ENCODE measurements at places on chromosomes 5 and 9.

DNA sequence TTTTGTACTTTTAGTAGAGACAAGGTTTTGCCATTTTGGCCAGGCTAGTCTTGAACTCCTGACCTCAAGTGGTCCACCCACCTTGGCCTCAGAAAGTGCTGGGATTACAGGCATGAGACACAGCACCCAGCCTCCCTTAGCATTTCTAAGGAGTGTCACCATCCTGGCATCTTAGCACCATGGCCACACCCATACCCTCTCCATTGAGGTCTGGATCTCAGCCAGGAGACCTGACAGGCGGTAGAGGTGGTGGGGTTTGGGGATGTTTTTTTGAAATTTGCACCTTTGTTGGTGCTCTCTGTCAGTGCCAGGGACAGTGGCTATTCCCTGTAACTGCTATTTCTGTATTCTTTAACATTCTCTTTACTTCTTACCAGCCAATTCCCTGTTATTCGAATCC lies 72.5 kb downstream of the TRIM36 start:
- DNase-seq, result no peak

DNA sequence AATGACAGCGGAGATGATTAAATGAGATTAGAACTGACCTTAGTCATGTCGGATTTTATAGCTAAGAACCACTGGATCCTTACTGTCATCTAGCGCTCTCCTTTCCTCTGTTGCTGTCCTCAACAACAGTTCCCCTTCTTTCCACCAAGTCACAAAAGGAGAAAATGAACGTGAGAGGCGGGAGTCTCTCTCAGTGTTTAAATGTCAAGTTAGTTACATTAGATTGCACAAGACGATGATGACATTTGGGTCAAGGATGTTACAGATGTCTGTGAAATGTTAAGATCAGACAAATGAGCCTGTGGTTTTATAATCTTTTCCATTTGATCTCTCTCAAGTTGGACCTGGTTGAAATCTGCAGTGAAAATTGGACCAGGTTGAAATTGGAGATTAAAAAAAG lies 53.5 kb downstream of the FBXO38 start:
- DNase-seq, result no peak

GRCh38 chr5:66426259-66427138 lies 169.7 kb upstream of the MAST4 start:
- no peak for DNase-seq

DNA sequence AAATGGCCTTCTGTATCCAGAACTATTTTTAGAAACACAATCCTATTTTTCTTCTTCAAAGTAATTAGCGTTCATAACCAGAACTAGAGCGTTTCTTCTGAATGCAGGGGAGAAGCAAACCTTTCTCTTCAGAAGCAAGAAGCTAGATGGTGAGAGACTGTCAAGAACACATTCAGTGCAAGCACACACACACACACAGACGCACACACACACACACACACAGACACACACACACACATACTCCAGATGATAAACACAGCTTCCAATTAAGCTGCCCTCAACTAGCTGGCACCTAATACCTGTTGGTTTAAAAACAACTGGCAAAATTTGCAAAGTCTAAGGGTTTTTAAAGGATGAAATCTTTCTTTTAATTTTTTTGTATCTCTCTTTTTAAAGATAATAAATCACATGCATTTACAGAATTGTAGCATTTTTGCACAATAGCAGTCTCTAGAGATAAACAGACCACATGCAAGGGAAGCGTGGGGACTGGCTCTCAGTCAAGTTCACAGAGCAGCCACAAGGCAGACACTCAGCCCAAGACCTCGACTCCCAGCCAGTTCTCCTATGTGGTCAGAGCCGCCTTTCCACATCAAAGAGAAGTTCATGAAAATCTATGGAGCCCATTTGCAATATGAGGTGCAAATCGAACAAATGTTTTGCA lies 138.5 kb downstream of the TTLL11 start:
- DNase-seq, result no peak

DNA sequence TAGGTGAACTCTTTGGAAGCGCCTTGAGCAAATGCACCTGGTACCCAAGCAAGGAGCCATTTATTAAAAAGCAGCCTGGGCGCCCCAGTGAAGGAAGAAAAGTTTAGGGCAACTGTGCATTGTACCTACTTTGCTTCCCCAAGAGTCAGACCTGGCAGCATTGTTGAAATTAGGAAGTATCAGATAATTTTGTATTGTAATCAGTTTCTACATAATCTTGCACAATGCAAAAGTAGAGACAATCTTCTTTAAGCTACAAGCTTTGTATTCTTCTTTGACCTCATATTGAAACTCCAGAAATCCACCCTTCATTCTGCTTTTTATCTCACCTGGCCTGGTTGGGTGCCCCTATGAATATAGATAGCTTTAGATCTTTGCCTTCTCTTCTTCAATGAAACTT lies 490.8 kb downstream of the RASEF start:
- no peak for DNase-seq

GRCh38 chr9:19788614-19789271 lies at the start of gene SLC24A2:
Gene SLC24A2, minus strand, starts transcription at chr9:19789037.
- DNase-seq, result no peak

DNA sequence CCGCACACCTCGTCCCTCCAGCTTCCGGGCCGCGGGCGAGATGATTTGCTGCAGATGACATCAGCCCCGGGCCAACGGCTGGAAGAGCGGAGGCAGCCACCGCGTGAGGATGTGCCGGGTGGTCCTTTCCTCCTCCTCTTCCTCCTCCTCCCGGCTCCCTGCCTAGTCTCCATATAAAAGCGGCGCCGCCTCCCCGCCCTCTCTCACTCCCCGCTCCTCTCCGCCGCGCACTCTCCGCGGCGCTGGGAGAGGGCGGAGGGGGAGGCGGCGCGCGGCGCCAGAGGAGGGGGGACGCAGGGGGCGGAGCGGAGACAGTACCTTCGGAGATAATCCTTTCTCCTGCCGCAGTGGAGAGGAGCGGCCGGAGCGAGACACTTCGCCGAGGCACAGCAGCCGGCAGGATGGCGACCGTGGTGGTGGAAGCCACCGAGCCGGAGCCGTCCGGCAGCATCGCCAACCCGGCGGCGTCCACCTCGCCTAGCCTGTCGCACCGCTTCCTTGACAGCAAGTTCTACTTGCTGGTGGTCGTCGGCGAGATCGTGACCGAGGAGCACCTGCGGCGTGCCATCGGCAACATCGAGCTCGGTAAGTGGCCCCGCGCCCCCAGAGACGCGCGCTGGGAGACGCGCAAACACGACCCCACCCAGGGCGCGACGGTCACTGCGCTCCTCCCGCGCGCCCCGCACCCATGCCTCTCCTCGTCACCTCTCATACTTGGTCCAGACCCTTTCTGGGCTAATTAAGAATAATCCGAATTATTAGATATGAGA lies at the start of gene MAP1B:
Gene MAP1B, plus strand, starts transcription at position 345 of the 770 bp plus-strand sequence. Its CDS starts 57 bp downstream, at position 402.
- peak; percentile 74 for DNase-seq

GRCh38 chr5:34053133-34053532 lies 10.1 kb upstream of the C1QTNF3 start:
- DNase-seq, result no peak

DNA sequence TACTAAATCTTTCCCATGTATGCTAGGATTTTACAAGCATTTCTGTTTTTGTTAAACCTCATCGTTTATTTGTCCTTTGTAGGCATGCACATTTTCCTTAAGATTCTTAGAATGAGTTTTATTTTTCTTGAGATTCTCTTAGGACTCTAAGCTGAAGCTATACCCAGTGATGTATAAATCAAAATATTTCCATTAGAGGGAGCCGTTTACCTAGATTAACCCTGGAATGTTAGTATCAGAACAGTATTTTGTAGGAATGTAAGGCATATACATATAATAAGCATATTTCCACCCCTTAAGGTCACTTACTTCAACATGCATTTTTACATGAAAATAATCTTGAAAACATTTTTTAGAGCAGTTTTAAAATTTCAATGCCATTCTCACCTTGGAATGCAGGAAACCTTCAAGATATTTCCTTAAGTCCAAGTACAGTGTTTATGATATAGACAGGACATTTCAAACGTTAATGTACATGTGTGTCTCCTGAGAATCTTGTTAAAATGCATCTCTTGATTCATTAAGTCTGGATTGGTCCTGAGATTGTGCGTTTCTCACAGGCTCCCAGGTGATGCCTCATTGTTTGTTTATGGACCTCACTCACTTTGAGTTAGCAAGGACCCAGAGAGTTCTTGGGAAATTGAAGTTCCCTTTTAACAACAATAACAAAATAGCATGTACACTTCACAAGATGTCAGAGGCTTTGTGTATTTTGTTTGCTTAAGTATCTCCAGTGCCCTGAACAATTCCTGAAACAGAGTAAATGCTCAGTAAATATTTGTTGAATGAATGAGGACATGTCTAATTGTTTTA lies 34.9 kb upstream of the FCHO2 start:
- DNase-seq, result peak; percentile 47

GRCh38 chr5:10441992-10442435 lies 335 bp downstream of the ROPN1L start:
- no peak for DNase-seq

DNA sequence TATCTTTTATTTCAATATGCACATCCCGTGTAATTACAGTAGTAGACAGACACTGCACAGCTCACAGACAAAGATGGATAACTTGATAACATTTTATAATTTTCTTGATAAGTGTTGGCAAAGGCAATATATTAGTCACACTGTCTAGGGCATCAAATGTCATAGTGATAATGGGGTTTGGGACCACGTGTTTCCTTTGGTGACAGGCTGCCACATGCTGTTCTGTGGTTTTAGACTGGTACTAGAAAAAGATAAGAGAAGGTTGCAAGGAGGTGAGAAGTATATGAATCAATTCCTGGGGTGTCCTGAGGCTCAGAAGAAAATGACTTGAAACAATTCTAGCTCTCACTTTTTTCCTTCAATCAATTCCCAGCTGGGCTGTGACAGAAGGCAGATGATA lies 258.8 kb upstream of the CHD1 start:
- DNase-seq, result no peak

- DNase-seq, result no peak
Measured at GRCh38 chr5:106488407-106488806, 1182.3 kb downstream of the EFNA5 start.

DNA sequence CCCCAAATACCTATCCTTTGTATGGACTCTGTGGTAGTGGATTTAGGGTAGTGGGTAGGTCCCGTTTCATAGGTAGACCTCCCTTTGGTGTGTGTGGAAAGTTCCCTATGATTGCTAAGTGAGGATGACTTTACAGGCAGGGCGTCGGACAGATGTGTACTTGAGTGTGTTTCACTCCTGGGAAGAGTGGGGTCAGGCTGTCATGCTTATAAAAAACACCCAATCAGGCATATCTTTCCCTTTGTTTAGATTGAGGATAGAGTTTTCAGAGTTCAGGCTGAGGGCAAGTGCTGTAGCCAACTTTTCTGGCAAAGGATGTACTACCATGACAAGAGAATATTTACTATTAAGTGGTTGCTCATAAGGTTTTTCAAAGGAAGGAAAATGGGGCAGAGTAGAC lies 242.0 kb downstream of the YTHDC2 start:
- no peak for DNase-seq

- no peak for DNase-seq
Measured at GRCh38 chr5:172954751-172955159, 4.5 kb upstream of the RPL26L1 start.

- DNase-seq, result no peak
Measured at GRCh38 chr5:36958612-36959011, 82.0 kb downstream of the NIPBL start.

- DNase-seq, result no peak
Measured at GRCh38 chr9:78189461-78189860, 46.4 kb upstream of the CEP78 start.

Data from NCI-H774 (cell line).